ENCODE measurements at places on chromosomes 1 and 21. TPM values are rescaled to one million over a fixed set of nuclear protein-coding genes. Genes with fewer than 3 reads are reported as not detected.

DNA sequence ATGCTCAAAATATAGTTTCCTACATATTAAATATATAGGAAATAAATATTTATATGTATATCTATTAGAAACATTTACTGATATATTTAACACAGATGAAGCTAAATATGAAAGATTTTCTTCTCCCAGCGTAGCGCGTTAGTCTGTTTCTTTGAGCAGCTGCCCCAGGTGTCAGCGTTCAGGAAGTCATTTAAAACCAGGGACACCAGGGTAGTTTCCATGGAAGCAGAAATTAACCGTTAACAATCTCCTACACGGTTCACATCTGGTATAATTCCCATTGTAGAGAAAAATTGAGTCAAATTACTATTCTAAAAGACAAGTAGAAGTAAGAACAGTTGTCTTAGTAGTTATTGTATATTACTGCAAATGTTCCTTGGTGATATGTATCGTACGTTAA, 1443.7 kb downstream of the MRPL39 start:
- no peak for DNase-seq
- H3K27me3 ChIP-seq: no peaks in the 10 kb centered on the region
- H3K27ac ChIP-seq: no peak overlapping the region
- no peaks in the 10 kb centered on the region for H3K4me1 ChIP-seq
- H3K4me3 ChIP-seq: no peak overlapping the region

DNA sequence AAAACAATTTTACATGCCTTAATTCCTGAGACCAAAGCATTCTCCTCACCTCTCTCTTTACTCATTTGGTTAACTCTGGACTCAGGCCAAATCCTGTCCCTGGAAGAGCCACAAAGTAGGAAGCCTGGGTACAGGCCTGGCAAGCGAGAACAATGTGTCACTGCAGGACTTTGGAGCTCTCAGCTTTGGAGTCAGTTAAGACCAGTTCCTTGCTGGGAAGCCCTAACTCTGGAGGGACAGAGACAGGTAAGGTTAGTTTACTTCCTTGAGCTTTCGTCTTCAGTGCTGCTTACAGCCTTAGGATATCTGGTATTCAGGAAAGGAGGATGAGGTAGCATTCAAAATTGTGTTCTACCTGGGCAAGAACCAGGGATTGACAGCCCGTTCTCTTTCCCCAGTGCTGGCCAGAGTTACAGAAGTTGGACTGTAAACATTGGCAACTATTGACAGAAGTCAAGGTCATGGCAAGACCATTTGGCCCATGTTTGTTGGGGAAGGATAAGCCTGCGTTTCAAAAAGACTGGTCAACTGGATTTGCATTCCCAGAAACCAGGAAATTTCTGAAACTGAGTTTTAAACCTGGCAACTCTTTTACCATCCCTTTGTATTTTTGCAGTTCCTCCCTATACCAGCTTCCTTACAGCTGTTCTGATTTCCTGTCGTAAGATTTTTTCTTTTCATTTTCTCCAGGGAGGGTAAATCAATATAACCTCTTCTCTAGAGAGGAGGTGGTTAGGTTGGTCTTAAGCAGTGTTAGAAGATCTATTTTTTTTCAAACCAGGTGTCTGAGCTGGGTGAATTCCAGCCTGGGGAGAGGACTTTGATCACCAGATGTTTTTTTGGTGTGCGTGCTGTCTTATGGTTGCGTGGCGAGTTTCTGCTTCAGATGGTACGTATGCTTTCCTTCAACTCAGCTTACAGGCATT, at the start of gene C4BPB:
TSS of gene C4BPB (plus strand) at position 160 of the 926 bp plus-strand sequence. CDS start at position 832, 672 bp downstream.
- no peaks in the 10 kb centered on the region for H3K4me1 ChIP-seq
- no peaks in the 10 kb centered on the region for H3K36me3 ChIP-seq
- H3K27me3 ChIP-seq: no peaks in the 10 kb centered on the region
- H3K27ac ChIP-seq: no peak within 1 kb of the TSS
- H3K4me3 ChIP-seq: no peak within 1 kb of the TSS
- peak; percentile 9 for DNase-seq

DNA sequence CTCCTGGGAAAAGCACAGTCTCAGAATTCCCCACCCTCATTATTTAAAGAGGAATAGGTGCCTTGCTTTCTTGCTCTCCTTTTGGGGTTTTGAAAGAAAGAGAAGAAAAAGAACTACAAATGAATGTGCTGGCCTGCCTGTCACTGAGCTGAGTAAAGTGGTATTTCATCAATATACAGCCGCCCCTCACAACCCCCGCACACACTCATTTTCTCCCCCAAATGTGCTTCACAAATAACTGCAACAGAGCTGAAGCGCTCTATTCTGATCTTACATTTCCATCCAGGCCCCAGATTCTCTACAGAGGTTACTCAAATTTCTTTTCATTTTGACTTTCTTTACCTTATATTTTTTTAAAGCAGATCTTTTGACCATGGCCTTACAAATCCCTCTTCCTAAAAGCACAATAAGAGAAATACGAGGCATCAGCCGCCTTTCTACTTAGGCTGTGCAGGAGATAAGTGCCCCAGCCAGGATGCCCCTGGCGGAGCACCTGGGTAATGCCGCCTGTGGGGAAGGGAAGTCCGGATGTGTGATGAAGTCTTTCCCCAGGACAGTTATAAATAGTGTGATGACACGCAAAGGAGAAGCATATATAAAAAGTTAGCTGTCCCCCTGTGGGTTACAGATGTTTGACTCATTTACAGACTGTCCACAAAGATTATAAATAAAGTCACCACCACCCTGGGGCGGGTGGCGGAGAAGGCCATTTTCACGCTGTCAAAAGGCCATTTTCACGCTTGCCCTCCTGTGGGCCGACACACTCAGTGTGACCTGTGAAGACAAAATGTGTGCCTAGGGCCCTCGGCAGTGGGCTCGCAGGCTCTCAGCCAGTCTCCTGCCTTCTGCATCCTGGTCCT, 6.5 kb downstream of the KCNN3 start:
- H3K36me3 ChIP-seq: no peaks in the 10 kb centered on the region
- no peak overlapping the region for H3K27ac ChIP-seq
- peak; percentile 73 for DNase-seq
- H3K4me1 ChIP-seq: peaks cover 34% of the 10 kb centered on the region

DNA sequence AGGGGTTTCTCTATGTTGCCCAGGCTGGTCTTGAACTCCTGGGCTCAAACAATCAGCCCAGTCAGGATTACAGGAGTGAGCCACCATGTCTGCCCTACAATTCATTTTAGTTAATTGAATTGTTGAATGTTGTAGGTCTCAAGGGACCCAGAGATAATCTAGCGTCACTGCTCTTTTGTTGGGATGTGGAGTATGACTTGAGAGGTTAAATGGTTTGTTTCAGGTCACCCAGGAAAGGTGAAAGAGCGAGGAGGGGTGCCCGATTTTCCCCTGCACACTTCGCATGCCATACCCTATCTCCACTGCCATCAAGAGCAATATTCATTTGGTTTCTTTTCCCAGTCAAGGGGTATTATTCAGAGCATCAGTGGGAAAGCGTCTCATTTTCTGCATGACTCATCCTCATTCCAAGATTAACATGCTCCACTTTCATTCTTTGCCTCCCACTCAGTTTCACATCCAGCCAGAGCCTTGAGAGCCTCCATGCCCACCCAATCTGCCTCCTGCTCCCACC, 13.1 kb upstream of the SLC30A1 start:
- peaks cover 8% of the 10 kb centered on the region for H3K4me1 ChIP-seq
- no peak for DNase-seq

DNA sequence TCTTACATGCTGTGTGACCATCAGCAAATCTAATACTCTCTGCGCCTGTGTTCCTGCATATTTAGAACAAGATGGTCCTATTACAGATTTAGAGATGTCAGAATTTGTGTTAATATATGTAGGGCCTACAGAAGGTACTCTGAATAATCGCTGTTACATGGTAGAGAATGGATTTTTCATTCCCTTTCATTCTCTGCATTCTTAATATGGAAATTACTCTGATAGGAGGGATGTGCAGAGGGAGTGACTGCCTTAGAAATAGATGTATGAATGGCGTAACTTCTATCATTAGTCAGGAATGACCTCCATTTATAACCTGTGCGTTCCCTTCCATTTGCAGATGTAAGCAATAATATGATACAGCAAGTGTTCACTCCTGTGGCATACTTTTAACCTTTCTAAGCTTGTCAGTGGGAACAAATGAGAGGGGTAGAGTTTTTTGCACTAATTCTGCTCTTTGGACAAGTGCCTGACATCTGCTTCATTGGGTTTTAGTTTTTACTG, 45.6 kb downstream of the MIA3 start:
- no peaks in the 10 kb centered on the region for H3K27me3 ChIP-seq
- DNase-seq: no peak
- peaks cover 32% of the 10 kb centered on the region for H3K36me3 ChIP-seq
- H3K4me3 ChIP-seq: no peak overlapping the region

- H3K36me3 ChIP-seq: no peaks in the 10 kb centered on the region
- no peak overlapping the region for H3K4me3 ChIP-seq
- no peaks in the 10 kb centered on the region for H3K27me3 ChIP-seq
- DNase-seq: no peak
- no peaks in the 10 kb centered on the region for H3K4me1 ChIP-seq
Measured at GRCh38 chr21:42289926-42290325, 25.3 kb downstream of the TFF3 start.

The SMPDL3B gene
- 3.9 TPM for total RNA-seq

The CD48 gene
- not detected for total RNA-seq
